ENCODE measurements at places on chromosomes 4 and X. TPM values are rescaled to one million over a fixed set of nuclear protein-coding genes. Genes with fewer than 3 reads are reported as not detected.

The ERVMER34-1 gene
- total RNA-seq = 2.9 TPM

The PRR32 gene
- total RNA-seq = not detected

The HAND2 gene
- not detected for total RNA-seq

The KLHL4 gene
- 0.21 TPM for total RNA-seq

The QRFPR gene
- total RNA-seq = not detected

Measured in tracheal epithelial cell (primary cell).